AML-193 (cell line): ENCODE measurements at places on chromosomes 13 and 19.

GRCh38 chr19:12527034-12527836, 24.0 kb downstream of the ZNF564 start:
- no peak for DNase-seq

DNA sequence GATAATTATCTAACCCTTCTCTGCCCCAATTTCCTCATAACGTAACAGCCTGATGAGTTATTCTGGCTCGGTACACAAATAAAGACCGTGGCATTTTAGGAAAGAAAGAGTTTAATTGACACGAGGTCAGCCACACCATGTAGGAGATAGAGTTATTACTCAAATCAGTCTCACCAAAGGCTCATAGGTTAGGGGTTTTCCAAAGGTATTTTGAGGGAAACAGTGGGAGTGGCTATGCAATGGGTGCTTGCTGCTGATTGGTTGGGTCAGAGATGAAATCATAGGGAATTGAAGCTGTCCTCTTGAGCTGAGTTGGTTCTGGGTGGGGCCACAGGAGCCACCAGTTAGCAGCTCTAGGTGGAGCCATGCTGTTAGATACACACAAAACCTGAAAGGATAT, 137.5 kb downstream of the FREM2 start:
- DNase-seq = no peak

DNA sequence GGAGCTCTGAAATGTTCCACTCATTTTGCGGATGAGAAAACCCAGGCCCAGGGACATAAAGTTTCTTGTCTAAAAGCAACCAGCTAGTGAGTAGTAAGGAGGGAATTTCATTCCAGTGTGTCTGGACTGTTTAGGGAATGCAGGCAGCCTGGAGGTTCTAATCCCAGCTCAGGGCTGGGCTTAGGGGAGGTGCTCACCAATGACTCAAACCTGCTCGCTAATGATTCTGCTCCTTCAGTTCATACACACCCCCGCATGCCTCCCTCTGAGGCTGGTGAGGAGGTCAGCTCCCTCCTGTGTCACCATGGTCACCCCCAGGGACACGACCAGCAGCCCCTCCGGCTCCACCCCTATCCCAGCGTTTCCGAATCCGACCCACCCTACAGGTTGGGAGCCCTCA, 34.6 kb downstream of the CYP4F2 start:
- peak; percentile 6 for DNase-seq

- DNase-seq = no peak
These were observed 362.6 kb downstream of the FGF14 start for GRCh38 chr13:102039264-102039663.

DNA sequence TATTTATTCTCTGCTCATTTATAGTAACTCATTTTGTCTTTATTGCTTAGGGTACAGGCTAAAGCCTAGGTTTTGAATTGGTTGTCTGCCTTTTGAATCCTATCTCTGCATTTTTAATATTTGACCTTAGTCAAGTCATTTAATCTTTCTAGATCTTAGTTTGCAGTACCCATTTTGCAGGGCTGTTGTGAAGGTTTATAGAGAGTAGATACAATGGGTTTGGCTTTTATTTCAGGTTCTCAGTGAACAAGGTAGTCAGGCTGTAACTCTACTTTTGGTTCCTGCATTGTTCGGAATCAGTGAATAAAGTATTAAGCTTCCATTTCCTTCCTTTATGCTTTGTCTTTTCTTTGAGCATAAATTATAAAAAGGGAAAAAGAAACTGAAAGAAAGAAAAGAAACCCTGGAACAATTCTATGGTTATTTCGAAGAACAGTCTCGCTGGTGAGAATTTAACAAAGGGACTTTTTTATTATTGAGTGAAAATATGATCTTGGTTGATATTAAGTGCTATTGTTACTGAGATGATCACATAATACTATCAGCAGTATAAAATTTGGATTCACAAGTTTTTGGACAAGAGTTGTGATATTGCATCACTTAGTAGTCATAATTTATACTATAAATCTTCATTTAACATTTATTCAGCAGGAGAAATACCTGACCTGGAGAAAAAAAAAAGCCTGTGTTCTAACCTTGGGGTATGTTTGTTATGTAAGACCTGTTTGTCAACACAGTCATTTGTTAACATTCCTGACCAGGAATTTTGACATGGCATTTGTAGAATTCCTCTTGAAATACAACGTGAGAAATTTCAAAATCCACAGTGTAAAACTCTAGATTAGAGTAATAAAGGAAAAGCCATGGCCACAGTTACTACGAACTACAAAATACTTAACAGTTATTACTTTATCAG, 91.3 kb downstream of the ZMYM2 start:
- no peak for DNase-seq
